ENCODE measurements at places on chromosomes 16 and 17. TPM values are rescaled to one million over a fixed set of nuclear protein-coding genes. Genes with fewer than 3 reads are reported as not detected.

Gene P2RX5
- total RNA-seq: 0.19 TPM

Gene RAB40C
- total RNA-seq: 11.5 TPM

Gene TOB1
- 6.4 TPM for total RNA-seq

Gene CHP2
- total RNA-seq: not detected

Gene SHBG
- total RNA-seq: 0.38 TPM

Gene ZNF469
- total RNA-seq: 0.82 TPM

Gene ABCA10
- 0.65 TPM for total RNA-seq

Gene TMEM256
- total RNA-seq: 48.8 TPM

Gene DNAH9
- not detected for total RNA-seq

Gene HOXB1
- not detected for total RNA-seq

Gene HSD17B2
- total RNA-seq: 137 TPM

Gene FOXN1
- total RNA-seq: not detected

Gene SOX15
- total RNA-seq: 0.06 TPM

Gene NT5C3B
- total RNA-seq: 72.2 TPM

Gene TLCD1
- total RNA-seq: 1.3 TPM

Gene FKBP10
- total RNA-seq: 243 TPM

Gene NUPR1
- total RNA-seq: 5.7 TPM

Gene TOM1L1
- total RNA-seq: 0.57 TPM

Gene OTOP3
- total RNA-seq: not detected

Gene MFSD6L
- total RNA-seq: 0.13 TPM

Gene TAC4
- total RNA-seq: not detected

Gene MYADML2
- total RNA-seq: not detected

Gene TPSG1
- not detected for total RNA-seq

Gene SLC6A4
- total RNA-seq: 3.5 TPM

Gene MT4
- not detected for total RNA-seq

Gene CSH2
- total RNA-seq: not detected

Gene SARM1
- 1.1 TPM for total RNA-seq

Gene VAT1L
- total RNA-seq: 3.9 TPM

Gene KREMEN2
- total RNA-seq: not detected

Gene MYH3
- 0.88 TPM for total RNA-seq

Gene WSB1
- total RNA-seq: 229 TPM

Gene HIC1
- total RNA-seq: 18.5 TPM

Gene GNGT2
- 0.50 TPM for total RNA-seq

Gene PLA2G10
- total RNA-seq: not detected

Gene WNT9B
- total RNA-seq: not detected

Gene HYDIN
- total RNA-seq: not detected

Gene PPP1R1B
- not detected for total RNA-seq

Gene CNGB1
- not detected for total RNA-seq

Gene NPIPB9
- 1.5 TPM for total RNA-seq

Gene DHRS7C
- total RNA-seq: not detected

Gene KRT32
- not detected for total RNA-seq

Gene KRT222
- total RNA-seq: under 0.01 TPM

Gene CRHR1
- total RNA-seq: not detected

Gene TMIGD1
- total RNA-seq: not detected

Gene CACNG5
- total RNA-seq: not detected

Gene MMP28
- total RNA-seq: 11.0 TPM

Gene CCDC144A
- total RNA-seq: 0.16 TPM

Gene B4GALNT2
- total RNA-seq: under 0.01 TPM

Gene SOX9
- not detected for total RNA-seq

Gene C16orf92
- not detected for total RNA-seq

Gene KRTAP4-3
- total RNA-seq: not detected

Gene GNG13
- not detected for total RNA-seq

Gene CACNA1H
- total RNA-seq: 1.1 TPM

Gene CCL7
- 0.38 TPM for total RNA-seq

All from bladder microvascular endothelial cell (primary cell).